Choroid plexus epithelial cell (primary cell): ENCODE measurements at places on chromosomes 6 and 20.

DNA sequence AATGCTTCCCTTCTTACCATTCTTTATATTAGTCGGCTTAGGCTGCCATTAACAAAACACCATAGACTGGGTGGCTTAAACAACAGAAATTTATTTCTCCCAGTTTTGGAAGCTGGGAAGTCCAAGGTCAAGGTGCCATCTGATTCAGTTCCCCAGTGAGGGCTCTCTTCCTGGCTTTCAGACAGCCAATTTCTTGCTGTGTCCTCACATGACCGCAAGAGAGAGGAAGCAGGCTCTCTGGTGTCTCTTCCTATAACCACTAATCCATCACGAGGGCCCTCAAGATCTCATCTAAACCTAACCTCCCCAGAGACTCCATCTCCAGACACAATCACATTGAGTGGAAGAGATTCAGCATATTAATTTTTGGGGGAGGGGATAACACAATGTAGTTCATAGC is 193.0 kb upstream of the SGK1 start:
- no peak for DNase-seq

DNA sequence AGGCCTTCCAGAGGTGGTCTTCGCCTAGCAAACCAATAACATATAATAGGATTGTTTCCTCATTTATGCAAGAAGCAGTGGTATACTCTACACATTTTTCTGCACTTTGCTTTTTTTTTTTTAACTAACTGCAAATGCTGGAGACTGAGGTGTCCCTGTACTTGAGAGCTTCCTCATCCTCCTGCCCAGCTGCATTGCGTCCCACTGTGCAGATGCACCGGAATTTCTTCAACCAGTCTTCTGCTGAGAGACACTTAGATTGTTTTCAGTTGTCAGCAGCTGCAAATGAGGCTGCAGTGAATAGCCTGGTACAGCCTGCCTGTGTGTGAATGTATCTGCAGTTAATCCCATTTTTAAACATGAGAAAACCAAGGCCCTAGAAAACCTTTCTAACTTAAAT is 11.5 kb downstream of the FGD2 start:
- no peak for DNase-seq

- peak; percentile 90 for DNase-seq
Measured at GRCh38 chr20:50191065-50191543, 474 bp downstream of the CEBPB start.

GRCh38 chr6:28402197-28402596 is 2.6 kb upstream of the ZSCAN12 start:
- no peak for DNase-seq

- DNase-seq: peak; percentile 98
Measured at GRCh38 chr6:90403489-90404381, 107.1 kb upstream of the BACH2 start.

DNA sequence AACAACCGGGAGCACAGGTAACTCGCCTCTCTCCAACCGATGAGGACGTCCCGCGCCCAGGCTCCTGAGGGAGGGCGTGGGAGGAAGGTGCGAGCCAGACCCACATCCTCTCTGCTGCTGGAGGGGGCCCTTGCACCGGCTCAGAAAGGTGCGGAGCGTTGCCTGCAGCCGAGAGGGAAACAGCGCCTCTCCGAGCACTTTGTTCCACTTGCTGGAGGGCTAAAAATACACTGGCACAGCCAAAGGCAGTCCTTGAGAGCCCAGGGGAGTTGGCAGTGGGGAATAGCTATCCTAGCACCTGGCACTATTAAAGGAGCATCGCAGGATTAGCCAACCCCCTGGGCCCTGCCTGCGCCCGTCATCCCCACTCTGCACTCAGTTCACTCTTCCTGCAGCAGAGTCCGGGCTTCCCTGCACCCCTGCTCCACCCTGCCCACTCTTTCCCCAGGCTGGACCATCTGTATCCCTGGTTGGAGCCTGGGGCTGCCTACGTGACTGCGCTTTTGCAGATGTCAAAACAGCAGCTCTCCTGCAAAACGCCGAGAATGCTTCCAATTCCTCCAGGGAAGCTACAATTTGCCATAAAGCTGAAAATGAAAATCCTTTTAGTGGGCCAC is 108.9 kb downstream of the SNX5 start:
- DNase-seq: no peak

GRCh38 chr6:52213127-52213526 is 27.0 kb downstream of the IL17A start:
- no peak for DNase-seq

- DNase-seq: no peak
Measured at GRCh38 chr6:3454273-3455010, 2.4 kb downstream of the SLC22A23 start.

DNA sequence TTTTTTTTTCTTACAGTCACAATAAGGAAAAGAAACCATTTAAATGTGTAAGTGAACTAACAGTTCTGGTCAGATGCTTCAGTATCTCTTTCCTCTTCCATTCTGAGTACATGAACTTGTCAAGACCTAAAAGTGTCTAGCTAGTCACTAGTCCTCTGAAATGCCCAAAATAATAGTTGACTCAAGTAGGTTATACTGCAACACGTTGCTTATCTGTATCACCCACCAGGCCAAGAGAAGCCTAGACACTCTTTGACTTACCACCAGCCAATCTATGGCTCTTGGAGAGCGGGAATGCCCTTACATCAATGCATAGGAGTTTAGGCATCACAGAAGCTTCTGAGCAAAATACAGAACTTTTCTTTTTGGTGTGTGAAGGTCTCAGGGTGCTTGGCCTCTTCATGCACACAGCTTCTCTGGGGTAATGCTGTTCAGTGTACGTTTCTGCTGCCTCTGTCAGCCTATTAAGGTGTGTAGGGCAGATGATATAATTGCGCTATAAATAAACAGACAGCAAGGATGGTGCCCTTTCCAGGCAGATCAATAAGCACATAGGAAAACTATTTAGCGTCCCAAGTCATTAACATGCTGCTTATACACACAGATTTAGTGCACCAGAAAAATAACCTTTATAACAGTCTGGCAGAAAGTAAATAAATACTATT is 7.8 kb upstream of the GFOD1 start:
- no peak for DNase-seq

GRCh38 chr6:54361188-54361587 is 52.9 kb downstream of the TINAG start:
- no peak for DNase-seq

DNA sequence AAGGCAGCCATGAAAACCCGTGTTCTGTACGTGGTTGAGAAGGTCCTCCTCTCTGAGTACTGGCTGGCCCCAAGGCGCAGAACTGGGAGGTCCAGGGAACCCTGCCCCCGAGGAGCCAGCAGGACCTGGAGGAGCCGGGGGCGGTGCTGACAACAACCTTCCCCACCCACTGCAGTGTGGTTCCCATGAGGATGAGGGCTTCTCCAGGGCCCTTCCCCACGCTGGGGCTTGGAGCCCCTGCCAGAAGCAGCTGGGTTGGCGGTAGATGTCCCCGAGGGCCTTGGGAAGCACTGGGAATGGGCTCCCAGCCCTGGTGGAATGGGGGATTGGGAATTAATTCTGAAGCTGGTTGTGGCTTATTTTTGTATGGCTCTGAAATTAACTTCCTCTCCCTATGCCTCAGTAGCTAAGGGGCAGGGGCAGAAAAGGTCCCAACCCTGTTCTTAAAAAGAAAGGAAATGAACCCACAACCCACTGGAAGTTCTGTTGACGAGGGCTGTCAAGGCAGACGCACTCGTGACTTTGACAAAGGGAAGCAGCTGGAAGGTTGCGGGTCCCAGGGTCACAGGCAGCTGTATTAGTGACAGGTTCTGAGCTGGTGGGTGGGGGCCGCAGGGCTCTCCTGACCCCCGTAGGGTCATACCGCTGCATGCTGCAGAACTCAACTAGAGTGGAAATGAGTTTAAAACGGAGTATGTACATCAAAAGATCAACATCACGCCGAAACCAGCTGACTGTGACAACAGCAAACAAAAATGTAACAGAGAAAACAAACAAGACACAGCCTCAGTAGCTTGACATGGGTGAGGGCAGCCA is 13.9 kb upstream of the HELZ2 start:
- no peak for DNase-seq

- DNase-seq: no peak
Measured at GRCh38 chr20:24769878-24770627, 179.0 kb upstream of the CST7 start.

- no peak for DNase-seq
Measured at GRCh38 chr6:114389111-114389510, 46.3 kb upstream of the HS3ST5 start.

GRCh38 chr6:154932515-154933027 is 62.5 kb upstream of the TIAM2 start:
- peak; percentile 68 for DNase-seq

DNA sequence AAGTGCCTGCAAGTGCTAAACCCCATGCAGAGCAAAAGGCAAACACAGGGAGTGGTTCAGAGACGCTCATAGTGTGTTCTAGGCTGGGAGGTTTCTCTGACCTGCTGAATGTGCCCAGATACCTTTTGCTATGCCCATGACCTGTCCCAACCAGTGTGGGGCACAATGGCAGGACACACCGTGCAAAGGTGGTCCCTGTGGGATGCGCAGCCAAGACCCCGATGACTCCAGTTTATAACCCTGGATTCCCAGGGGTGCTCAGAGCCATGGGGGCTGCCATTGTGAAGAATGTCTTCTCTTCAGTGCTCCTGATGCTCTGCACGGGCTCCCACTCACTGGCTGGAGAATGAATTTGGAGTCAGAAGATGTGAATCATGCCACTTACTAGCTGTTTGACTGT is 2.2 kb upstream of the NINL start:
- no peak for DNase-seq

GRCh38 chr6:73955800-73956199 is 259.8 kb downstream of the CD109 start:
- DNase-seq: no peak

- no peak for DNase-seq
Measured at GRCh38 chr6:27888566-27888965, 23.6 kb downstream of the OR2B2 start.

GRCh38 chr20:39289316-39289715 is 327.2 kb downstream of the DHX35 start:
- DNase-seq: no peak

DNA sequence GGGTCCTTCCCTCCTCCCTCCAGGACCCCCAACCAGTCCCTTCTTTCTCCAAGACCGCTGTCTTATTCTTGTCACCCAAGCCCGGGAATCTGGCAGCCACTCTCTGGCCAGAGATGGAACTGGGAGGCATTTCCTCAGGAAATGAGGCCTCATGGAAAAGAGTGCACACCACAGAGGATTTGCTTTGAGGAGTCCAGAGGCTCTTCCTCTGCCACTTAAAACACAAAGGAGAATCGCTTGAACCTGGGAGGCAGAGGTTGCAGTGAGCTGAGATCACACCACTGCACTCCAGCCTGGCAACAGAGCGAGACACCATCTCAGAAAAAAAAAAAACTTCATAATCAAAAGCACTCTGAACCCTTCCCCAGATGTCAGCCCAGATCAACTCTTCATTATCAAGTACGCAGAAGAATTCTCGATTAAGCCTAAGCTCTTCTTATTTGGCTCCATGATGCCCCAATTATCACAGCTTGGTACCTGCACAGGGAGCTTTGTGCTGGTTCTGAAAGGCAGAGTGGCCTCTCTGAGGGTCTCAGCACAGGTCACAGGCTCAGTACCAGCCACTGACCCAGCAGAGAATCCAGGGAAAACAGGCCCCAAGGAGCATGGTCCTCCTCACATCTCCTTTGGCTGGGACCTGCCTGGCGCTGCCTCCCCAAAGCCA is 82.9 kb upstream of the MAFB start:
- no peak for DNase-seq

DNA sequence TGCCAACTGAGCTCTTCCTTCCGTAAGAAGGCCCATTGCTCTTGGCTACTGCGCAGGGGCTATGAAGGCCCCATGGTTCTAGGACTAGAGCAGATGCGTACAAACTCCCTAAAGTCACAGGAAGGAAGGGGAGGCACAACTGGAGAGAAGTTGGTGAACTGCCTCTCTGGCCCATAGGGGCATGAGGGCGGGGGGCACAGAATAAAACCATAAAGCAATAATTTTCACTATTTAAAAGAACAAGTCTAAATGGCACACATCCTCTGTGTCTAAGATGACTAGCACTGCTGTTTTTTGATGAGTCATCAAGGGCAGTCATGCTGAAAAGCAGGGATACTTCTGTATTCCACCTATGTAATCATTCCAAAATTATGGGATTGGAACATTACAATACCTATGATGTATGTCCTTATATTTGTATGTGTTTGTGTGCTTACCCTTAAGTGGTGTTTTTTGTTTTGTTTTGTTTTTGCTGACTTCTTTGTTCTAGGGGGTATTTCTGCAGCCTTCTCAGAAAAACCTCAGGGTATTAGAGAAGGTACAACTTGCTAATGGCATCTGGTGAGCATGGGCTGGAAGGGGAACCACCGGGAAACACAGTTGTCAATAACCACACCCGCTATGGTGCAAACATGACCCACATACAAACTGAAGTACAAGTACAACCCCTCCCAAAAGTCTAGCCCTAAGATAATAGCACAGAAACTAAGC is 36.9 kb downstream of the B4GALT5 start:
- DNase-seq: peak; percentile 55

- DNase-seq: no peak
Measured at GRCh38 chr6:11701573-11701972, 77.0 kb downstream of the ADTRP start.

DNA sequence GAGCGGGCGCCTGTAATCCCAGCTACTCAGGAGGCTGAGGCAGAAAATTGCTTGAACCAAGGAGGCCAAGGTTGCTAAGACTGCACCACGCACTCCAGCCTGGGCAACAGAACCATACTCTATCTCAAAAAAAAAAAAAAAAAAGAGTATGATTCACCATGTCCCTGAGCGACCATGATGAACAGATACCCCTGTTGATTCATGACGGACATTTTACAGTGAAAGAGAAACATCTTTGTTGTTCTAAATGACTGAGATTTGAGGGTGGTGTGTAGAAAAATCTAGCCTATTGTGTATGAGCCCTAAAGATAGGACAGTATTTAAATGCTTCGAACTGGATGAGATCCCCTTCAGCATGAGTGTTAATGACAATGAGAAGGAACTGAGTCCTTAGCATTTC is 32.8 kb downstream of the RBM24 start:
- no peak for DNase-seq

DNA sequence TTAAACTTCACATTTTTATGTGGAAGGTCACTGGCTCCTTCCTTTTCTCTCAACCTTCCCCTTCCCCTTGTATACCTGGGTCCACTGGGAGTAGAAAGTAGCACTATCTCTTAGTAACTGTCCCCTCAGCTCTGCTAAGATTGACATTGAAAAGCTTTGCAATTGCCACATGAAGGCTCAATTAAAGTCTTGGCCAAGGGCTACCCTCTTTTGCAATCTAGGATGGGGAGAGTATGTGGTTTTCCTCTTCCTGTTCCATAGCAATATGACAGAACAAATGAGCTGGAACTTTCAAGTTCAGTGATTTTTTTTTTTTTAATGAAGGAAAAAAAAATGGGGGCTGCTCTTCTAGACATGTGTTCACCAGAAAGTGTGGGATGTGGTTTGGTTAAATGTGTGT is 37.1 kb downstream of the PROKR2 start:
- no peak for DNase-seq
